ENCODE measurements at places on chromosomes 2 and 18. TPM values are rescaled to one million over a fixed set of nuclear protein-coding genes. Genes with fewer than 3 reads are reported as not detected.

Gene RUFY4
- total RNA-seq = not detected

- no peaks in the 10 kb centered on the region for H3K36me3 ChIP-seq
- no peak for DNase-seq
- H3K4me1 ChIP-seq = peaks cover 10% of the 10 kb centered on the region
- no peaks in the 10 kb centered on the region for H3K27me3 ChIP-seq
- no peak overlapping the region for H3K4me3 ChIP-seq
Measured at GRCh38 chr2:54420524-54421172, 35.5 kb upstream of the SPTBN1 start.

Gene DAW1
- total RNA-seq = 0.08 TPM

GRCh38 chr2:168525716-168526446, 69.8 kb downstream of the CERS6 start:
- DNase-seq = no peak
- H3K4me3 ChIP-seq = no peak overlapping the region
- H3K4me1 ChIP-seq = peaks cover 21% of the 10 kb centered on the region
- no peaks in the 10 kb centered on the region for H3K36me3 ChIP-seq

- H3K27me3 ChIP-seq = no peaks in the 10 kb centered on the region
- H3K4me1 ChIP-seq = no peaks in the 10 kb centered on the region
- DNase-seq = no peak
- no peaks in the 10 kb centered on the region for H3K36me3 ChIP-seq
Measured at GRCh38 chr2:152134488-152135280, 35.8 kb upstream of the CACNB4 start.

- H3K4me1 ChIP-seq = no peaks in the 10 kb centered on the region
- H3K27ac ChIP-seq = no peak overlapping the region
- H3K27me3 ChIP-seq = no peaks in the 10 kb centered on the region
- peaks cover 8% of the 10 kb centered on the region for H3K36me3 ChIP-seq
- DNase-seq = no peak
- H3K4me3 ChIP-seq = no peak overlapping the region
Measured at GRCh38 chr2:96715658-96716057, 24.2 kb downstream of the LMAN2L start.

DNA sequence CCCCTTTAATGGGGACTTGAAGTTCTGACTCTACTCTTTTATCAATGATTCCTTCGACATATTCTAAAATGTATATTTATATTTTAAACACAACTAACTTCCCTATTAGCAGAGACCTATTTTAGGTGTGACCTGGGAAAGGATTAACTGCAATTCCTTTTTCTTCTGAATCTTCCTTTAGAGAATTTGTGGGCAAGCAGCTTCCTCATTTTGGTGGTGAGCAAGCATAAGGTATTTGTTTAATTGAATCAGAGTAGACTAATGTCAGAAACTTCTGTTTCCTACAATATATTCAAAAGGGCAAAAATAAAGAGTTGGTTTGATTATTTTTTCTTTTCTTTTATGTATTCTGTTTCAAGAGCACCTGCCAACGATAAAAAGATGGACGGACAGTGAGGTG, 237.0 kb downstream of the IKZF2 start:
- no peaks in the 10 kb centered on the region for H3K36me3 ChIP-seq
- H3K4me1 ChIP-seq = no peaks in the 10 kb centered on the region
- no peaks in the 10 kb centered on the region for H3K27me3 ChIP-seq
- DNase-seq = no peak
- no peak overlapping the region for H3K4me3 ChIP-seq

Gene IKZF2
- total RNA-seq = 1.9 TPM

Gene PRSS56
- 0.38 TPM for total RNA-seq

Gene LOXHD1
- not detected for total RNA-seq

Gene TXNDC2
- total RNA-seq = 0.06 TPM

- no peak for DNase-seq
- no peak overlapping the region for H3K27ac ChIP-seq
- peaks cover 23% of the 10 kb centered on the region for H3K4me1 ChIP-seq
- H3K4me3 ChIP-seq = no peak overlapping the region
- peaks cover 90% of the 10 kb centered on the region for H3K36me3 ChIP-seq
Measured at GRCh38 chr2:85779641-85780315, 26.0 kb downstream of the ATOH8 start.

GRCh38 chr2:165114346-165114939, 89.4 kb downstream of the SCN3A start:
- no peaks in the 10 kb centered on the region for H3K36me3 ChIP-seq
- H3K4me1 ChIP-seq = peaks cover 45% of the 10 kb centered on the region
- peak; percentile 19 for DNase-seq
- H3K27me3 ChIP-seq = no peaks in the 10 kb centered on the region
- no peak overlapping the region for H3K4me3 ChIP-seq
- H3K27ac ChIP-seq = peak overlapping the region; percentile 69

DNA sequence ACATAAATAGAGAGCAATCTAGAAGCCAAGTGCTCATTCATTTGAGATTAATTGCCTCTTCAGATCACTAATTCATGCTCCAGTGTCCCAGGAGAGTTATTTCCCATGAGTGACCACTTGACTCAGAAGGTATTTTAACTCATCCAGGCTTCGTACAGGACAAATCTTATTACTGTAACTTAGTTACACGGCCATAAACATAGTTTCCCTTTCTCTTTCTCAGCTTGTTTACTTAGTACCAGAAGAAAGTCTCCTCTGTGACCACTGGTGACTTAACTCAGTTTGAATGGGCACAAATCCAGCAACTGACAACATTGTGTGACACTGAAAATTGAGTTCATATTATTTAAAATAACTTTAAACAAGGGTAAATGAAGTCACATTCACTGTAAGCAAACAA, 25.3 kb downstream of the MMADHC start:
- H3K4me1 ChIP-seq = no peaks in the 10 kb centered on the region
- no peak overlapping the region for H3K4me3 ChIP-seq
- peaks cover 3% of the 10 kb centered on the region for H3K36me3 ChIP-seq
- H3K27me3 ChIP-seq = no peaks in the 10 kb centered on the region
- DNase-seq = no peak

- H3K4me1 ChIP-seq = 0 out of 2 replicates have a peak, but pooled peaks cover 2% of the 10 kb centered on the region
- no peak for DNase-seq
- H3K27ac ChIP-seq = no peak overlapping the region
Measured at GRCh38 chr18:9619545-9619944, 5.2 kb upstream of the PPP4R1 start.

DNA sequence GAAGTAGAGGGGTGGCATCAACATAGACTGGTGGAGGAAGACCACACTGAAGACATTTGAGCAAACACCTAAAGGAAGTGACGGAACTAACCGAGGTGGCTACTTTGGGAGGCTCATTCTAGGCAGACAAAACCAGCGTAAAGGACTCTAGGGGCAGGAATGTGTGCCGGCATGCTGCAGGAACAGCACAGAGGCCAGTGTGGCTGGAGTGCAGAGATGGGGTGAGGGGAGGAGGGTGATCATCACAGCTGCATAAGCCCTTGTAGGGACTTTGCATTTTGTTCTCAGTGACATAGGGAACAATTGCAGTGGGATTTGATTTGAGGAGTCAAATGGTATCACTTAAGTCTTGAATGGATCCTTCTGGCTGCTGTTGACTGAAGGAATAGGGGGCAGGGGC, 253.5 kb downstream of the NCKAP5 start:
- no peak for DNase-seq
- H3K36me3 ChIP-seq = no peaks in the 10 kb centered on the region
- no peaks in the 10 kb centered on the region for H3K27me3 ChIP-seq
- no peaks in the 10 kb centered on the region for H3K4me1 ChIP-seq
- no peak overlapping the region for H3K27ac ChIP-seq
- no peak overlapping the region for H3K4me3 ChIP-seq

Gene VWA3B
- total RNA-seq = not detected

DNA sequence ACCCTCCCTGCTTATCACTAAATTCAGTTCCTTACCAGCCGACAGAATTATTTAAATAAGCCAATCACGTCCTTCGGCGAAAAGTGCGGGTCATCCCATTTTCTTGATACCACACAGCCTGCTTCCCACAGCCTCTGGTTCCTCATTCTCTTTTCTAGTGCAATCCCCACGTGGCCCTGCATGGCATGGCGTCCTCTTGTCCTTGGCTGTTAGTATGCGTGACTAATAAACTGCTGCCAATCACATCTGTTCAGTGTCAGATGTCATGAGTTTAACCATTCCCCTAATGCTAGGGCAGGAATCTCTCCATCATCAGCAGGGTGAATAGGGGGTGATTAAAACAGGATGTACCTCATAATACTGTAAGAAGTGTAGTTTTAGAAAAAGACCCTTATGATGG, 62.8 kb upstream of the TSPYL6 start:
- peaks cover 12% of the 10 kb centered on the region for H3K4me1 ChIP-seq
- H3K4me3 ChIP-seq = no peak overlapping the region

Gene SLC11A1
- total RNA-seq = 0.36 TPM

Measured in SJCRH30 (cell line).